ENCODE measurements at places on chromosomes 7 and 10.

GRCh38 chr10:99766302-99766681, 16.1 kb upstream of the ABCC2 start:
- no peak for DNase-seq

DNA sequence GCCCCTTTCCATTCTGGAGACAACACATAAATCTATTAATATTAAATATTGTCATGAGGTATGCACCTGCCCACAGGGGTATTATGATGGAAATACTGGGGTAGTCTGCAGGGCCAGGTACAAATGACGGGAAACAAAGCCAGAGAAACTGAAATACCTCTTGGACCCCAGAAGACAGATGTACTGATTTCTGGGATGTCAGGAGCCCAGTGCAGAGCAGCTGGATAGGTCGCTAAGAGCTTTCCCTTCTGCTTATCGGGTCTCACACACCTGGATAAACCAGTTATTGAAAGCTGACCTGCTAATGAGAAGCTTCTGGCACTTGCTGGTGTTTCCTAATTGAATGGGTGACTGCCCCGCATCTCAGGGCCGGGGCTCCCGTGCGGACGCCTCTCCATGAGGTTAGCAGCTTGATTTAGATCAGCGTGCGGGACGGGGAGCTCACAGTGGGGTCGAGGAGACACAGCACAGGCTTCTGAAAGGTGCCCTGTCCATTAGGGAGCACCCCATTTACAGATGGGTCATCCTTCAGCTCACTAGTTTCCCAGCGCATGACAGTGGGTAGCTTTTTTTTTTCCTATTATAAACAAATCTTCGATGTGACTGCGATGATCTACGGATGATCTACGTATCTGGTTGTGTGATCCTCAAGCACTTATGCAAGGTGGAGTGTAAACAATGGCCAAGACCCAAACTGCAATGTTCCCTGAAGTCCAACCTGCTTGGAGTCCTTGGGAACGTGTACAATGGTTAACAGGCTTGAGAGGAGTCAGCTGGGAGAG, 1.5 kb upstream of the INSIG1 start:
- no peak for DNase-seq

GRCh38 chr10:44891721-44892120, 19.4 kb upstream of the TMEM72 start:
- DNase-seq: no peak

DNA sequence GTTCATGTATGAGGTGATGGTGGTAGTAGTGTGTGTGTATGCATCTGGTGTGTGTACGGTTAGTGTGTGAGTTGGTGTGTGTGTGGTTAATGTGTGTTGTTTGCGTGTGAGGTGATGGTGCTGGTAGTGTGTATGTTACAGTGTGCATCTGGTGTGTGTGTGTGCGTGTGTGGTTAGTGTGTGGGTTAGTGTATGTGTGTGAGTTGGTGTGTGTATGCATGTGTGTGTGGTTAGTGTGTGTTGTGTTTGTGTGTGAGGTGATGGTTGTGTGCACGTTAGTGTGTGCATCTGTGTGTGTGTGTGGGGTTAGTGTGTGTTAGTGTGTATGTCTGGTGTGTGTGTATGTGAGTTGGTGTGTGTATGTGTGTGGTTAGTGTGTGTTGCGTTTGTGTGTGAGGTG, 153.0 kb downstream of the ACTR3B start:
- DNase-seq: no peak

GRCh38 chr10:103816431-103816830, 38.9 kb downstream of the SH3PXD2A start:
- no peak for DNase-seq

DNA sequence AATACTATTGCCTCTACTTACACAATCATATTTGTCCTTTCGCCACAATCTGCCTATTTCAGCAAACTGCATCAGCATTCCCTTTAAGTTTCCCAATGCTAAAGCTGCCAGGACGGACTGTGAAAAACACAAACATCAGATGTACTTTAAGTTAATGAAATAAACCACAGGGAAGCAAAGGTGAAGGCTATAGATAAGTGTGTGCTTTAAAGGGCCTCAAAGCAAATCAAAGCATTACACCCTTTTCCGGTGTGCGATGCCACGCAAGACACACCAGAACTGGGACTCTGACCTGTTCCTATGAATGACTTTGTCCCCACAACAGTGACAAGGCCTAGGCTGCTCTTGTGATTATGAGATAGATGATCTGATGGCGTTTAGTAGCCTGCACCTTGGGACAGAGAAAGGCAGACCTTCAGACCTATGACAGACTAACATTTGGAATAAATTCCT, 23.4 kb downstream of the SLC26A3 start:
- no peak for DNase-seq
